CD8-positive, alpha-beta memory T cell (primary cell): ENCODE measurements at places on chromosomes 1 and 21.

DNA sequence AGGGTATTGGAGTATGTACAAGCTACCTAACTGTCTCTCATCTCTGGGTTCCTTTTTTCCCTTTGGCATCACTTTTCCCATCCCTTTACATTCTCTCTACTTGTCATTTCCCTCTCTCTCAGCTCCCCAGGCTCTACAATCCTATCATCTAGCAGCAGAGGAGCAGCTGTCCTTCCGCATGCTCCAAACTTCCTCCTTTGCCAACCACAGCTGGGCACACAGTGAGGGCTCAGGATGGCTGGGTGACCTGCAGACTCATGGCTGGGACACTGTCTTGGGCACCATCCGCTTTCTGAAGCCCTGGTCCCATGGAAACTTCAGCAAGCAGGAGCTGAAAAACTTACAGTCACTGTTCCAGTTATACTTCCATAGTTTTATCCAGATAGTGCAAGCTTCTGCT is 561 bp downstream of the CD1E start:
- DNase-seq, result no peak

GRCh38 chr1:91831132-91831930 is 54.6 kb downstream of the TGFBR3 start:
- DNase-seq, result no peak

DNA sequence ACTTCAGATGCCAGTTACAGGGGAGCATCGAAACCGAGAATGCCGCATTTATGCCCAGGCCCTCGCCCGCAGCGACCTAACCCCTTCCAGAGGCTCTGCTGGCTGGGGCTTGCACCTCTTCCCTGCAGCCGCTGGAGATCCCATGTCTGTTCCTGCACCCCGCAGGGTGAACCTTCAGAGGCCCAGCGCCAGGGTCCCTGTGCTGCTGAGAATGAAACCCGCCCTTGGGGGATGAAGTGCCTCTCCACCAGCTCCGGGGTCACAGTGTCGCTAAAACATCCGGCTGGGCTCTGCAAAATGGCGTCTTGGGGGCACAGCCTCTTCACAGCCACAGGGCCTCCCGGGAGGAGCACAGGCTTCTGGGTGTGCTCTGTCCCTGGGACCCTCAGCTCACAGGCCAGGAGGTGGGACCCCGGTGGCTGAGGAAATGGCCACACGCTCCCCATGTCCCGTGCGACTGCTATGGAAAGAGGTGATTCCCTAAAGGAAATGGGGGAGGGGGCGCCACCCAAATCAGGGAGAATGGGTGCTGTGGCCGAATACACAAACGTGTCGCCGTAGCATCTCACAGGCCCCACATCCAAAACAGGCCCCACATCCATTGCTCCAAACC is 39.9 kb upstream of the TSPEAR start:
- no peak for DNase-seq

GRCh38 chr1:118151312-118151937 is 33.6 kb downstream of the SPAG17 start:
- no peak for DNase-seq
